ENCODE measurements at places on chromosomes 7 and 10.

DNA sequence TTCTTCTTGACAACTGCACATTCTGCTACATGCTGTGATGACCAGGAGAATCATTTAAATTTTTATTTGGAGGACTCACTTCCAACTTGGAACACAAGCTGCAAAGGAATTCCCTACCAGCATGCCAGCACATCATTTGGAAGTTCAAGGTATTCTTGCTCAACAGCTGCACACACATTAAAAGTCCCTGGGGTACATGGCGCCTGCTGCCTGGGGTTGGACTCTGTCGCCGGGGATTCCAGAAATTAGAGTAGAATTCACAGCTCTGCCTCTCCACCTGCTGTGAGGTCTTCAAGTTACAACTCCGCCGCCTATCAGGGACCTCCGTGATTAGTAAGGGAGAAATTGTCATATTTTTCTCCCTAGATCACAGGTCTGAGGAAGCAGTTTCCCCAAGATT, 1.1 kb downstream of the ZNF32 start:
- DNase-seq, result no peak

- DNase-seq, result no peak
Measured at GRCh38 chr7:72919256-72919775, 5.6 kb upstream of the POM121 start.

- no peak for DNase-seq
Measured at GRCh38 chr7:153476166-153476565, 576.0 kb upstream of the DPP6 start.

GRCh38 chr10:119505588-119506315, 36.8 kb downstream of the RGS10 start:
- DNase-seq, result no peak

DNA sequence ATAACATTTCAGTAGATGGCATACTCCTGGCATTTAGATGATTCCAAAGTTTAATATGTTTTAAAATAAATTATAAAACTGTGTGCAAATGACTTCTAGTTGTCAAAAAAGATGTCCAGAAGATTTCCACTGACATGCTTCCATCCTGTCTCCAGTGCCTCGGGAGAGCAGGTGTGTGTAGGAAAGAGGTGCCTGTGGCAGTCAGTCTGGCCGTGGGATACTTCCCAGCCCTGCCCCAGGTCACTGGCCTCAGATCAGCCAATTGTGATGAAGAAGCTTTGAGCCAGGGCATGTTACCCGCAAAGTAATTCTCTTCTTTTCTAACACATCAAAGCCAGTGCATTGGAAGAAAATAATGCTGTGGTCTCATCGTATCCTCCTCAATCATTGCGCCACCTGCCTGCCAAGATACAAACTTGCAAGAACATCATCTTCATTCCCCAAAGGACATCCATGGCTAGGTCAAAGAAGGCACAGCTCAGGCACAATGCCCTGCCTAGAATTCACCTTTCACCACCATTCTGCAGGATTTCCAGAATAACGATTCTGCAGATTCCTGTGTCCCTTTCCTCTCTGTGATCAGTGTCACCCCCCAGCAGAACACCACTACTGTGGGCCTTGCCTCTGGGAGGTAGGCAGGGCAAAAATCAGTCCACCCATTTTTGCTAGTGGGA, 6.3 kb upstream of the KCNMA1 start:
- no peak for DNase-seq

All from tibial nerve (tissue), 4 donors.